ENCODE measurements at places on chromosomes 16 and 17. TPM values are rescaled to one million over a fixed set of nuclear protein-coding genes. Genes with fewer than 3 reads are reported as not detected.

WBP2 gene
- 22.3 TPM for total RNA-seq

FZD2 gene
- 0.39 TPM for total RNA-seq

MGAT5B gene
- total RNA-seq, result 0.13 TPM

KRT14 gene
- total RNA-seq, result not detected

KRT36 gene
- 0.38 TPM for total RNA-seq

C17orf50 gene
- total RNA-seq, result not detected

C1QTNF8 gene
- not detected for total RNA-seq

TMIGD1 gene
- total RNA-seq, result not detected

FBXW10B gene
- not detected for total RNA-seq

KRTAP4-1 gene
- not detected for total RNA-seq

DNA sequence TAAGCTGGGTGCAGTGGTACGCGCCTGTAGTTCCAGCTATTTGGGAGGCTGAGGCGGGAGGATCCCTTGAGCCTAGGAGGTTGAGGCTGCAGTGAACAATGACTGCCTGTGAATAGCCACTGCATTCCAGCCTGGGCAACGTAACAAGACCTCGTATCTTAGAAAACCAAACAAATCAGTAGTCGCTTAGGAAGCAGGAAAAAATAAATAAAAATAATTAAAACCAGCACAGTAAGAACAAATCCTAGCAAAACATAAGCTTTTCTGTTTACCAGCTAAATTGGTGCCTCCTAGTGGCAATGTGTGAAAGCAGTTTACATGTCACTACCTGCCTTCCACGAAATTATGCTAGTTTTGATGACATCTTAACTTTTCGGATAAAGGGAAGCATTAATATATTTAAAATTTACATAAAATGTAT lies 1.3 kb downstream of the ARMC5 start:
- peak; percentile 53 for DNase-seq

DNA sequence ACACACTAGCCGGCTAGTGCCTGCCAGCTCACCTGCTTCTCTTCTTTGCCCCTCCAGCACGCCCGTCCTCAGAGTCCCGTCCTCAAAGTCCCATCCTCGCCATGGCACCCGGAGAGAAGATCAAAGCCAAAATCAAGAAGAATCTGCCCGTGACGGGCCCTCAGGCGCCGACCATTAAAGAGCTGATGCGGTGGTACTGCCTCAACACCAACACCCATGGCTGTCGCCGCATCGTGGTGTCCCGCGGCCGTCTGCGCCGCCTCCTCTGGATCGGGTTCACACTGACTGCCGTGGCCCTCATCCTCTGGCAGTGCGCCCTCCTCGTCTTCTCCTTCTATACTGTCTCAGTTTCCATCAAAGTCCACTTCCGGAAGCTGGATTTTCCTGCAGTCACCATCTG lies 3.6 kb downstream of the SCNN1G start:
- DNase-seq, result no peak

DNA sequence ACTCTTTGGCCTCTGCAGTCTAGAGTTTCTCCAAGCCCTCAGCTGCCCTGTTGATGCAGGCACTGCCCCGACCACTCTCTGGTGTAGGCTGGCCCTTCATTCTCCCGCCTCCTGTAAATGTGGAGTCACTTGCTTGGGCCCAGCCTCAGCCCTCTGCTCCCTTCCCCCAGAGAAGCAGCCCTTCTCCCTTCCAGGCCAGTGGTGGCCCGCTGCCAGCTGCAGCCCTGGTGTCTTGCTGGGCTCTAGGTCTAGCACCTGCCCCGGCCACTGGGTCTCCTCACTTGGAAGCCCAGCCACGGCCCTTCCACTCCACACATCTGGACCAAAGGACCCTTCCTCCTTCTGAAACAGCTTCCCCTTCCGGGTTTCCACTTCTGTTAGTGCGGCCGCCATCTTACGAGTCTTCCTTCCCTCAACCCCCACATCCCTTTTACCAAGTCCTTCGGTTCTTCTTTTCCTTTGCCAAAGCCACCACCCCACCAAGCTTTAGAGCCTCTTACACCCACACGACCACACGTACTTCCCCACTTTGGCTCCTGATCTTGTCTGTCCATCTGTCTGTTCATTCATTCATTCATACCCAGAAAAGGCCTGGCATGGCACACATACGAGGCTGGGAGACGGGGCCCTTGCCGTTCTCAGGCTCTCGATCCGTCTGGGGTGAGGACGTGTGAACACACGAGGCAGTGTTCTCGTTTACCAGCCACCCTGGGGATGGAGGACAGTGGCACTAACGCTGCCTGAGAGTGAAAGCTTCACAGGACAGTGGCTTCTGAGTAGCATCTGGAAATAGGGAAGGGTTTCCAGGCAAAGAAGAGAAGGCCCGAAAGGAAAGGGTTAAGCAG lies 68.0 kb downstream of the ABR start:
- no peak for DNase-seq

GRCh38 chr17:82285141-82285540 lies 11.6 kb upstream of the CSNK1D start:
- no peak for DNase-seq

- no peak for DNase-seq
These were observed 7.3 kb upstream of the TSPOAP1 start for GRCh38 chr17:58335779-58336455.

DNA sequence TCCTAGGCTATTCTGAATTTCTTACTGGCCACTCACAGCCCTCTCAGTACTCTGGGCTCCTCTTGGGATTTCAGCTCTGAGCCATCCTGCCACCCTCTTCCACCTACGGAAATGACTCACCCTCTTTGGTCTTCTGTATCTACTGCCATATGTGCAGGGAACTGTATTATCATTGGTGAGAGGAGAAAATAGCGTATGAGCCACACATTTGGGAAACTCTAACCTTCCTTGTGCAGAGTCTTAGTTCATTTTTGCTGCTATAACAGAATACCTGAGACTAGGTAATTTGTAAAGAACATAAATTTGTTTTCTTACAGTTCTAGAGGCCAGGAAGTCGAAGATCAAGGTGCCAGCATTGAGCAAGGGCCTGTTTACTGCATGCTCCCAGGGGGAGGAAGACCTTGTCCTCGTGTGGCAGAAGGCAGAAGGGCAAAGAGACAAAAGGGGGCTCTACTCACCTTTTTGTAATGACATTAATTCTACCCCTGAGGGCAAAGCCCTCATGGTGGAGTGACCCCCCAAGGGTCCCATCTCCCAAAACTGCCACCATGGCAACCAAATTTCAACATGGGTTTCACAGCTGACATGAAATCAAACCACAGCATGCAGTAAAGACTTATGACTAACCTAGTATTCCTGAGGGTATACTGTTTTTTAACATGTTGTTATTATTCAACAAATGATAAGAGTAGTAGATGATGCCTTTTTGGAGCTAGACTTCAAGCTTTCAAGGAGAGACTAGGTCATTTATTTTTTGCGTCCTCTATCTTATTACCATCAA lies 191.8 kb downstream of the PRKCA start:
- DNase-seq, result peak; percentile 85

DNA sequence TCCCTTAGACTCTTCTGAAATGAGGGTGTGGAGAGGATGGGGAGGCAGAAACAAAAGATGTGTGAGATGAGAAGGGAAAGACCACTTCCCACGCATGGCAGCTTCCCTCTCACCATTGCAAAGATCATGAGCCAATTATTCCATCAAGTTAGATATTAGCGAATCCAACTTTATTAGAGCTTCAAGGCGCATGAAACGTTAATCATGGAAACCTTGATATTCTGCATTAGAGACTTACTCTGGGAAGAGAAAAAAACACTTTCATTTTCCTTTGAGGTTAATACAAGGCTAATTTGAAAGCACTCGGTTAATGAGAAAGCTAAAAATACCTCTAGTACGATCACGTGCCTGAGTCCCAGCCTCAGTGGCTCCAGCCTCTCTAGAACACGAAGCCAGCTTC lies 220.6 kb upstream of the RPL38 start:
- DNase-seq, result no peak

GRCh38 chr17:57578608-57579225 lies 166.4 kb downstream of the CCDC182 start:
- DNase-seq, result no peak

- DNase-seq, result no peak
These were observed 17.9 kb downstream of the MYO18A start for GRCh38 chr17:29162082-29162908.

DNA sequence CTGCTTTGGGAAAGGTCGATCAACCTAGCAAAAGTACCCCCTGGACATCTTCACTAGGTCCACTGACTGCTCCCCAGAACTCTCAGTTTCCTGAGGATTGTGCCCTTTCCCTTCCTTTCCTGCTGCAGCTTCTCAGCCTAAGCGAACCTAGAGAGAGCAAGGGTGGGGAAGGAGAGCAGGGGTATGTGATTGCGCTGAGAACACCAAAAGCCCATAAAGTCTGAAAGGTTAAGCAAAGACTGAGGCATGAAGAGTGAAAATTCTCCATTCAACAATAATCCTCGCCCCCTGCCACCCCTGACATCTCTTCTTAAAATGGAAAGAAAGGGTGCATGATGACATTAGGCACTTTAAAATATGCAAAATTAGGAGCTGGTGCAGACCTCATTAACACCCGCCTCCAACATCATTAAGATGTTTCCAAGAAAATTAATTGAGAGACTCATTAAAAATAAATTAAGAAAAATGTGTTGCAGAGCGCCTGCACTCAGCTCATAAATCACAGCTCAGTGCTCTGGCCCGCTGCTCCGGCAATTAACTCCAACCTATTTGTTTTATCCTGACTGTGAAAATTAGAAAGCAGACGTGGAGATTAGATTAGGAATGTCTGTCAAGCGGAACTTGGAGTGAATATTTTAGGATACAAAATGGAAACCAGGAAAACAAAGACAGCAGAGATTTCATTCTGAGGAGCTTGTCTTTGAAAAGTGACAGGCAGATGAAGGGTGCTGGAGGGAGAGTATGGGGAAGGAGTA lies 49.1 kb upstream of the PMFBP1 start:
- DNase-seq, result no peak

DNA sequence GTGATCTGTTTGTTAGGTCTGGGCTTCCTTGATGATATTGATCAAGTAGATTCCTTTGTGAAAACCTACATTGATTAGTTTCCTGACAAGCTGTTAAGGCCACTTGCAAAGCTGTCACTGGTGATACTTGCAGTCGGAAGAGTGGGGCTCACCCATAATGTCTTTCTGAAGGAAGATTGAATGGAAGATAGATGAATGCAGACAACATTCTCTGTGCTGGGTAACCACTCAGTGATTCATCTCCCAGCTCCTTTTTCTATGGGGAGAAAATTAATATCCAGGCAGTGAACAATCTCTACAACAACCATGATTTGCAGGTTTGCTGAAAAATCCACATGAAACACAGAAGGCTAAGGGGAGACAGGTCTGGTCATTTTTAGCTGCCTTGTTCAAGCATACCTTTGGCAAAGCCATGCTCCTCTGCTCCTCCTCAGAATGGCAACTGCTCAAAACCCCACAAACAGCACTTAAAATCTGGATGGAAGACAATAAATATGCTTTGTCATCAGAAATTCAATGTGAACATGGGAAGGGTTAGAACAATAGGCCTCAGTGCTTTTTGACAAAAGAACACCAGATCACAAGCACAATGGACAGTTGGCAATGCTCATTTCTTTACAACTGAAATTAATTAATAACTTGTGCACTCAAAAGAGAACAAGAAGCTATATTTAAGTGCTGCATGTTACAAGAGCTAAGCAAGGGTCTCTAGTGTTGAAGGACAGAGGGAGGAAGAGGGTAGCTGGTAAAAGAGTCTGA lies 495.4 kb downstream of the TOX3 start:
- DNase-seq, result no peak

GRCh38 chr17:45437465-45438283 lies 5.0 kb upstream of the ARHGAP27 start:
- DNase-seq, result no peak

DNA sequence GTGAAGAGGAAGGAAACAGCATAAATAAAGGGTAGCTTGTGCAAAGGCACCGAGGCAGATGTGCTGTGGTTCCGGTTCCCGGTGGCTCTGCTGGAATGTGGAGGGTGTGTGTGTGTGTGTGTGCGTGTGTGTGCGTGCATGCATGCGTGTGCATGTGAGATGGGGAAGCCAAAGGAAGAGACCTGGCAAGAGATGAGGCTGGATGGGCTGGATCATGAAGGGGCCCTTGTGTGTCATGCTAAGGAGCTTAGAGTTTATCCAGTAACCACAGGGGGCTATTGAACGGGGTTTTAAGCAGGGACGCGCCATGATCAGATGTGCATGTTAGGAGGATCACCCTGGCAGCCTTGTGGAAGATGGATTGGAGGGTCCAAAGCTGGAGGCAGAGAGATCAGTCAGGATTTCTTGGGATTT lies 8.3 kb downstream of the WSCD1 start:
- no peak for DNase-seq

DNA sequence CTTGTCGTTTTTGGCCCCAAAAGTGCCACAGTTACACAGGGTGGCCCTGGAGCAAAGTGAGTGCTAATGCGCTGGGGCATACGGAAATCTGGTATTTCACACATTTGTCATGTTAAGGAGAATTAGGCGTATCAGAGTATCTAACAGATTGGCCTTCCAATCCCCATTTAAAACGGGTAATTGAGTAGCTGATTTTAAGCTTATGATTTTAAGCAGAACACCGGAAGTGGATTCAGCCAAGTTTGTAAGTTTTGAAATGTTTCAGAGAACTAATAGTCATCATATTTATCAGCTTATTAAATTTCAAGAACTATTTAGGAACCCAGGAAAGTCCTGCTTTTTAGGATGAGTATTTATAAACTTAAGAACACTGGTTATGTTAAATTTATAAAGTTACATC lies 19.5 kb downstream of the LRRC75A start:
- DNase-seq, result no peak

GRCh38 chr17:7579001-7579833 lies at the start of gene CD68:
CD68 (plus strand) TSS chr17:7579638; CDS start chr17:7579678, 40 bp downstream.
- DNase-seq, result peak; percentile 91

- no peak for DNase-seq
These were observed 40.0 kb downstream of the RTN4RL1 start for GRCh38 chr17:1985093-1985492.

- DNase-seq, result no peak
These were observed 11.8 kb downstream of the RFFL start for GRCh38 chr17:35051579-35052240.

GRCh38 chr16:65376601-65377000 lies 254.7 kb upstream of the CDH11 start:
- DNase-seq, result no peak

DNA sequence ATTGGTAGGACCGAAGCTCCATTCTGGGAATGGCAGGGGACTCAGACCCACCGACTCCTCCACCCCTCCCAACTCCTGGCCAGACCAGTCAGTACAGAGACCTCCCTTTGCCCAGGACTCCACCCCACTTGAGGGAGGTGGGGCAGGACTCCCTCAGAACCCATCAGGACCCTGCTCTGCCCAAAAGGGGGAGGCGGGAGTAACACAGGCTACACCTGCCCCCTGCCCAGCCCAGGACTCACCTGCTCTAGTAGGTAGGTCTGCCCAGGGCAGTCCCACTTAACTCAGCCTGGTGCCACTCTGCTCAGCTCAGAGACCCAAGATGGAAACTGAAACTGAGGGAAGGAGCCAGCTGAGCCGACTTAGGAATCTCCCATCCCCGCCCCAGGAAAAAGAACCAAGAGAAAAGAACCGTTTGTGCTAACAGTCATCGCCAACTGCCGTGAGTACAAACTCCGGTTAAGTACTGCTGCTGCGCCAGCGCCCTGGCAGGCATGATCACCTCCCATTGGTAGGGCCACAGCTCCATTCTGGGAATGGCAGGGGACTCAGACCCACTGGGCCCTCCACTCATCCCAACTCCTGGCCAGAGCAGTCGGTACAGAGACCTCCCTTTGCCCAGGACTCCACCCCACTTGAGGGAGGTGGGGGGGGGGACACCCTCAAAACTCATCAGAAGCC lies 503 bp downstream of the DHX58 start:
- DNase-seq, result peak; percentile 23
